ENCODE measurements at places on chromosomes 4 and X.

DNA sequence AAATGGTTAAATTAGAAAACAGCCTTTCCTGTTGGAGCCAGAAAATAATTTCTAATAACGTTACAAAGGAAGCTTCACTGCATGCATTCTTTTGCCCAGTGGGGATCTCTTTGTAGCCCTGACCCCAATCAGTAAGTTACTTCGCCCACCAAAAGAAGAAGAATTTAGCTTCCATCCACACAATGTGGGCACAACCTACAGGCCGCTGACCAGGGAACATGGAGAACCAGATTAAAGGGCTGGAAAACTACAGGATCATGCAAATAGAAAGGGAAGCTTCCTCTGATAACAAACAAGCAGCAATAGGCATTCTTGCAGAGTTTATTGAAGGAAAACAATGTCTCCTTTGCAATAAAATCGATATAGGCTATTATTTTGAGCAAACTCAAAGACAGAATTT is 21.3 kb upstream of the TSPAN5 start:
- DNase-seq = no peak

DNA sequence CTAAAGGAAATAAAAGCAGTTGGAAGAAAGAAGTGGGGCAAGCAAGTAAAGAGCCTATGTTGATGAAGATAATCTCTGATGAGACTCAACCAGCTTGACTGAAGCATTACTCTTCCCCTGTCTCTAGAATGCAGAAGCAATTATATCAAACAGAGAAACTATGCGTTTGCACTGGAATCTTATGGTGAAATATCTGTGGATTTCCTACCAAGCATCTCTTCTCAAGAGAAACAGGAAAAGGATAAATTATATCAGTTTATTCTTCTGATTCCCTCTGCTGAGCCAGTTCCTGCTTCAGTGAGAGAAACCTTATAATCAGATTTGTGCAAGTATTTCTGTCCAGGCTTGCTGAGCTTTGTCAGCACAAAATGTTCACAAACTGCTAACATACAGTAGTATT is 316.7 kb upstream of the SLC7A11 start:
- DNase-seq = no peak

GRCh38 chr4:29704059-29704458 is 1016.1 kb upstream of the PCDH7 start:
- DNase-seq = no peak

DNA sequence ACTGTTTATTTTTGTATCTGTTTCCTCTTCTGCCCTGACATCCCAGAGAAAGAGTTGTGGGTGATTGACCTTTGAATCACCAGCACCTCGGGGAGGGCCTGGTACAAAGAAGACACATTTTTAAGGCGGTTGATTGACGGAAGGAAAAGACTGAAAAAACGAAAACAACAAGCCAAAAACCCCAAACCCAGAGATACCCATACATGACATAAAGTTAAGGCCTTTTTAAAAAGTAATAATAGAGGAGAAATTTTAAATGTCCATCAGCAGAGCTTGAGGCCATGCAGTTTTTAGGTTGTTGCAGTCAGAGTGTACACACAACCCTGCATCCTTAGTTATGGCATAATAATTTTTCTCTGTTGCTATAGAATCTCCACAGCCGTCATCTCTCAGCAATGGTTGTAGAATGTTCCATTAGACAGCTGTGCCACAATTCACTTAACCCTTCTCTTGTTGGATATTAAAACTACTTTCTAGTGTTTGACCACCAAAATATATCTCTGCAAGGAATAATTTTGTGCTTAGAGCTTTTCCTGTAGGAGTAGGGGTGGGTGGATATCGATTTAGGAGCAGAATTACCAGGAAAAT is 110.2 kb downstream of the GNL3L start:
- no peak for DNase-seq

- no peak for DNase-seq
Observed at GRCh38 chr4:41844327-41844726, 90.9 kb upstream of the TMEM33 start.

DNA sequence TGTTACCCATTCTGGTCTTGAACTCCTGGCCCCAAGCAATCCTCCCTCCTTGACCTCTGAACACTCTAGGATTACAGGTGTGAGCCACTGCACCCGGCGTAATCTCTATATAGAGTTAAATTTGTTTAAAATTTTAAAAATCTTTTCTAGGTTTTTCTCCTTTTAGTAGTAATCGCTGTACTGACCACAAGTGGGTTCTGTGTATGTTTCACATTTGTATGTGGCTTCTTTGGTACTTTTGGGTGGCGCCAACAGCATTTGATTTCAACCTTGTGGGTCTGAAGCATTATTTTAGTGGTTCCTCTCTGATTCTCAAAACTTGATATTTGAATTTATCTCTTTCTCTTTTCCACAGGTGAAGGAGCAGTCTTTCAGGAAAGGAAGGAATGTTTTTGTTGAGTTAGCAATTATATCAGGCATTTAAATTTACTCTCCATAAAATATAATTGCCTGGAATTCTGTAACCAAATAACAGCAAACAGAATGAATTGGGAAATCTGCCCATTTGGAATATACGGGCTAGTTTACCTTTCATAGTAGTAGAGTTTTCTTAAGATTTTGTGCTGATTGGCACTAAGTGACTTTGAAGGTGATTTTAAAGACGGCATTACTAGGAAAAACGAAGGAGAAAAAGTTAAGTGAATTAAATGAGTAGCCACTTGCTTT is 29.5 kb downstream of the ARHGAP10 start:
- DNase-seq = no peak

GRCh38 chr4:132827522-132827921 is 321.6 kb upstream of the PCDH10 start:
- no peak for DNase-seq

DNA sequence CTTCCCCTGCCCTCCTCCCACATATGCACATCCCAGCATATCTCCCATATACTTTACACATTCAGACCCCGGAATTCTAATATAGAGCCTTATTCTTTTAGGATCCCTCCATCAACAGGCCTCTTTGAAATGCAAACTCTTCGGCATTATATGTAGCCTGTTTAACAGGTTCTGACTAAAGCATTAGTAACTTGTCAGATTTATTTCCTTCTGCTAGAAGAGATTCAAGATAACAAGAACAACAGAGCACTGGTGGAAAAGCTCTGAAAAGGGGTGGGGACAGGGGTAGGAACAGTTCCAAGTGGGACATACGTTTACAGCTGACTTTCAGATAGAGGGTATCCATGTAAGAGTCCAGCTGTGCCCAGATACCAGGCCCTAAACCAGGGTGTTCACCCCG is 31.7 kb upstream of the PRPS1 start:
- no peak for DNase-seq

DNA sequence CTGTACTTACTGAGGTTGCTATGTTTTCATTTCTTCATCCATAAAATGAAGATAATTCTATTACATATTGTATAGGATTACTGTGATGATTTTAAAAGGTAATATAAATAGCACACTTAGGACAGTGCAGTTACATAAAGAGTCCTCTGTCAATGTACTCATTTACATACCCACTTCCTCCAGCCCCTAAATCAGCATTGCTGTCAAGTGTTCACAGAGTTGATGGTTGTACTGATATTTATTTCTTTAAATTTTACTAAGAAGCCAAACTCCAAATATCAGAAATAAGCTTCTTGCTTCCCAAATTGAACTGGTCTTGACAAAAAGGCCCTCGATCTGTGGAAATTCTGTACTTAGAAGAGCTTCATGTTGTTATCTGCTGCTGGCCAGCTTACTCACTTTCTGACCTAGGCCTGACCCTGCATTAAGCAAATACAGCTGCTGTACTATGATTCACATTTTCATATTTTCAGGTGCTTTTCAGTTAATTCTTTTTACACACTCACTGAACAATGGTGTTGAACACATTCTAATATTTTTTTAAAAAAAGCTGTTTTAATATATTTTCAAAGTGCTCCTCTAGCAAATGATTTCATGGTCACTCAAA is 259.6 kb downstream of the UNC5C start:
- DNase-seq = no peak

DNA sequence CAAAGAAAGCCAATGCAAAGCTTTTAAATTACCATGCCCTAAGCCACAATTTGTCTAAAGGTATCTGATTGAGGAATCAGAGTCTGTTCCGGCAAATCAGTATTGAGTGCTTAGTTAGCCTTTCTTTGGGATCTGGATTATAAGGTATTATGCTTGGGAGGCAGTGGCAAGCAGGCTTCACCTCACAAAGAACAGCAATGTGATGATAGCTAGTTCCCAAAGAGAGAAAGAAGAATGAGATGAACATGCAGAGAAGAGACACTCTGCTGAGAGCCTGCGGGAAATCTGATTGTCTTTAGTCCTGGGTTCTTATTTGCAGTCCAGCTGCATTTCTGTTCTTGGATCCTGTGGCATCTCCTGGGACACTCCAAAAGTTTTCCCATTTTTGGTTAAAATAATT is 35.2 kb downstream of the WDFY3 start:
- no peak for DNase-seq

GRCh38 chr4:101850698-101851097 is 60.2 kb downstream of the BANK1 start:
- no peak for DNase-seq

GRCh38 chr4:106444557-106444956 is 76.0 kb upstream of the GIMD1 start:
- DNase-seq = no peak

- no peak for DNase-seq
Observed at GRCh38 chr4:173001571-173001970, 167.0 kb upstream of the GALNT7 start.

- no peak for DNase-seq
Observed at GRCh38 chr4:107151173-107151572, 115.1 kb upstream of the DKK2 start.

DNA sequence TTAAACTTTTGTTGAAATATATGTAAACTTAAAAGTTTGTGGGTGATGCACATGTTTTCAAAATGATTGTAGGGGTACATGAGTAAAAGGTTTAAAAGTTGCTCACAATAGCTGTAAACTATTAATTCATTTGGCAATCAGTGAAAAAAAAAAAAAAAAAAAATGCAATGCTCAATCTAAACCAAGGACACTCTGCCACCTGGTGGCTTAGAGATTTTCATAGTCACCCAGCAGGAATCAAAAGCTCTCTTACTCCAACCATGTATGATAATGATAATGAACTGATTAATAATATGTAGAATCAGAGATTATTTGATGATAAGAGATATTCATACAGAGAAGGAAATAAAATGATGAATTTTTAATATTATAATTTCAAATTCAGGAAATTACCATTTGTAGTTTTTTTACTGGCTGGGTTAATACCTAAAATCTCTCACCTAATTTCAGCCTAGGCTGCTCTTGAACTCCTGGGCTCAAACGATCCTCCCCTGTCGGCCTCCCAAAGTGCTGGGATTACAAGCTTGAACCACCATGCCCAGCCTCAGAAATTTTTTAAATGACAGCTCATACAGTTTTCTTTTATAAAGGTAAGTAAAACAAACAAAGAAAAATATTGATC is 46.9 kb upstream of the SLC25A4 start:
- DNase-seq = no peak

DNA sequence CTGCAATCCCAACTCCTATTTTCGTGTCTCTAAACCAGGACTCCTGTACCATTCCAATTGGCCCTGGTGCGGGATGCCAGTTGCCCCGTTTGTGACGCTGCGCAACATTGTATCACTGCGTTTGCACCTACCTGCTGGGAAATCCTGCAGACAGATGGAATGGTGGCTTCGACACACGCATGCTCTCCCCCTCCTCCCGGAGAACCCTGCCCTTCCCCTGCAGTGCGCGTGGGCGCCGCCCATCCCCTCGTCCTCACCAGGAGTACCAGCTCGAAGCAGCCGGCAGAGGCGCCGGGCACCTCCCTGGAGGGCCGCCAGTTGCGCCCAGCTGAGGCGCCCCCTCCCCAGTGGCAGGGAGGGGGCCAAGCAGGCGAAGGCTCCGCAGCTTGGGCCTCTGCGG is 1.4 kb downstream of the DGKK start:
- no peak for DNase-seq

DNA sequence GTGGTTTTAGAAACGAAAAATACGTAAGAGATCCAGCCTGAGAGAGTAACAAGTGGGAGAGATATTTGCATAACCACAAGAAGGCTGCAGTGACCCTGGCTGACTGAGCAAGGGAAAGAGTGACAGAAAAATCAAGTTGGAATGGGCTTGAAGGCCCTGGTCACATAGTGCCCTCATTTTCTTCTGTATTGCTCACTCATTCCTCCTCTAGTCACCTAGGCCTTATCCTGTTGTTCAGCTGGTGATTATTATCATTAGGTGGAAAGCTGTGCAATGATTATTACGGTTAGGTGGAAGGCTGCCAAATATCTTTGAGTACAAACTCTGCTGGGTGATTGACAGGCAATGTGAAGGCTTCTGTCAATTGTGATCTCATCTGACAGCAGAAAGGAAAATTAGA is 2384.1 kb downstream of the PCDH7 start:
- no peak for DNase-seq

- DNase-seq = no peak
Observed at GRCh38 chr4:110124711-110125110, 73.7 kb downstream of the ELOVL6 start.

DNA sequence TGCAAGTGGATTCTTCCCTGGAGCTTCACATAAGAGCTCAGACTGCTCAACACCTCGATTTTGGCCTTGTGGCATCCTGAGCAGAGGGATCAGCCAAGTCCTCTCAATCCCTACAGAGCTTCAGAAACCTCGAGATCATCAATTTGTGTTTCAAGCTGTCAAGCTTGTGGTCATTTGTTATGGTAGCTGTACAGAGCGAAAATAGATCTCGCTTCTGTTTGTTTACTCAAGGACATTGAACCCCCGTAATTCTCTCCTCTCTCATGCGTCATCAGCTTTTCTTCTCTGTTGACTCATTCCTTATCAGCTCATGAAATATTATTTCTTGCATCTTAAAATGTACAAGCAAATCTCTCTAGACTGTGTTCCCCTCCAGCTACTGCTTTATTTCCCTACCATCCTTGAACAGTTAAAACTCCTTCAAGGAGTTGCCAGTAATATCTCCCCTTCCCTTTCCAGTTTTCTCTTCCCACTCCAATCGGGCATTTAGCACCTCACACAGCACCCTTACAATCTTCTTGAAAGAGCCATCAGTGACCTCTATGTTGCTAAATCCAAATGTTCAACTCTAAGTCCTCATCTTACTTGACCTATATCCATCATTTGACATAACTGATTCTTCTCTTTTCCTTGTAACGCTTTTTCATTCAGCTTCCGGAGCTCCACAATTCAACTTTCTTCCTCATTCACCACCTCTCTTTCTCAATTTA is 106.2 kb upstream of the FAT1 start:
- DNase-seq = no peak

Measured in head of caudate nucleus (tissue), 42 donors.